ENCODE measurements at places on chromosomes 3 and 15. TPM values are rescaled to one million over a fixed set of nuclear protein-coding genes. Genes with fewer than 3 reads are reported as not detected.
A peak's percentile ranks its signal among the peaks of the same experiment; 100 is the strongest.

DNA sequence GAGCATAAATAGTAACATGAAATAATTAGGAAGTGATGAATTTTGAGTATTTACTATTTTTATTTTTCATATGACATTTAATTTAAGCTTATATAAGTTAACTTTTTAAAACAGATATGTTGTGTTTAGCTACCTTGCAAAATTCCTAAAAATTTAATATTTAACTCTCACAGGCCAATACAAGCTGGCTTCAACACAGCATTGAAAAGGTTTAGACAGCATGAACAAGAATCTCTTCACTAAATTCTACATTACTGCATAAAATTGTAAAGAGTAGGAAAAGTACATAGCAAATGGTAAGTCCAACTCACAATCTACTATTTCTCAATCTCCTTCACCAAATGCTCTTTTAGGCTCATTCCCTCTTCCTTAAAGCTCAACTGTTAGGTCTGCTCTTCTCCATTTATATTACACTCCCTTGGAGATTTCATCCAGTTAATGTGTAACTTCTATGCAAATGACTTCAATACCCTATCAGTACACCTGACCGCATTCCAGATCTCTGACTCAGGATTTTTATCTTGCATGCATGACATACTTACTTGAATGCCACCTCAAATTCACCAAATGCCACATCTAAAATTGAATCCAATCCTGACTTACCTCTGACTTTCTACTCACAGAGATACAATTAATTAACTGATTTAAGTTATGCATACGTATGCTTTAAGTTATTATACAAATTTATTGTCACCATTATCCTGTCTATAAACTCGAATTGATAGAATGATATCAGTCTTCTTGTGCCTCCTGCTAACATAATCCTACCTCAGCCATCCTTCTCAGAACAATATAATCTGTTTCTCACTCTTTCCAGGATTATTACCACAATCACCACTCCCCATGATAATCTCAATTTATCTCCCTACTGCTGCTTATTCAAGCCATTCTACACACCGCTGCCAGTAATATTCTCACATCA, 127.0 kb downstream of the STAG1 start:
- peaks cover 28% of the 10 kb centered on the region for H3K36me3 ChIP-seq
- H3K27ac ChIP-seq, result no peak overlapping the region
- no peak for DNase-seq
- H3K4me3 ChIP-seq, result no peak overlapping the region
- H3K27me3 ChIP-seq, result no peaks in the 10 kb centered on the region

- H3K36me3 ChIP-seq, result no peaks in the 10 kb centered on the region
- DNase-seq, result no peak
- H3K4me3 ChIP-seq, result no peak overlapping the region
Observed at GRCh38 chr3:160134454-160134853, 90.8 kb upstream of the C3orf80 start.

Gene NMB
- 3.5 TPM for total RNA-seq

DNA sequence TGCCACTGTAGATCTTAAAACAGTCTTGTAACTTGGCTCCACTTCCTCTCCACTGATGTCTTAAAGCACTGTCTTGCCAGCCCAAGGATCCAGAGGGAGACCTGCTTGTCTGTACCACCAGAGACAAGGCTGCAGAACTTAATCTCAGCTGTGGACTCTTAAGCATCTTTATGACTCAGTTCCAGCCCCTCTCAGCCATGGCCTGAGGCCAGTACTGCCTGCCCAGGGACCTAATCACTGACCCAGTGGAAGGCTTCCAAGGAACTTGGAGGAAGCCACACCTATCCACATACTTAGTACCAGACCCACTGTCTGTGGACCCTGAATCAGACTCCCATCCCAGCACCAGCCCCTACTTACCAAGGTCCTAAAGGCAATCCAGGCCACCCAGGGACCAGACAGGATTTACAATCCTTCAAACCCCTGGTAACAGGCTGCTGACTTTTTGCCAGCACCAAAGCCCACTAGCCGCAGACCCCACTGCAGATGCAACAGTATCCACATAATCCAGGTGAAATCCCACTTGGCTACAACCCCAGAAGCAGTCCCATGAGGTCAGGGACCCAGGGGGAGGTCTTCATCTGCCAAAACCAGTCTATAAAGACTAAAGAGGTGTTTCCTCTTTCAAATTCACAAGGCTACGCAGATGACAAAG, 41.9 kb upstream of the PRR20G start:
- no peak for DNase-seq
- H3K27ac ChIP-seq, result no peak overlapping the region
- H3K27me3 ChIP-seq, result no peaks in the 10 kb centered on the region
- H3K4me3 ChIP-seq, result no peak overlapping the region
- H3K36me3 ChIP-seq, result no peaks in the 10 kb centered on the region

Gene EFCC1
- total RNA-seq, result 0.21 TPM

Gene UBE2E2
- 11.8 TPM for total RNA-seq

DNA sequence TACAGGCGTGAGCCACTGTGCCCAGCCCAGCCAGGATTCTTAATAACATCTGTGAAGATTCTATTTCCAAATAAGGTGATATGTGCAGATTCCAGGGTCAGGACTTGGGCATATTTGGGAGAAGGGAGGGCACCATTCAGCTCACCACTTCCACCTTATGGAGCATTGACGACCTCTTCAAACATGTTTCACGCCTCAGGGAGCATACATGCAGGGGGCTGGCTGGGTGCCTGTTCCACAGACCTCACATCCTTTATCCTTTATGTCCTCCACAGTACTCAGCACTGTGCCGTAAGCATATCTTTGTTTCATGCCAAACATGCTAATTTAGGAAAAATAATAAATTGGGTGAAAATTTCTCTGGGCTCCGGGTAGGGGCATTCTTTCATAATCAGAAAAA, 229.0 kb downstream of the THSD4 start:
- no peaks in the 10 kb centered on the region for H3K36me3 ChIP-seq
- H3K27ac ChIP-seq, result no peak overlapping the region
- DNase-seq, result no peak
- peaks cover 5% of the 10 kb centered on the region for H3K27me3 ChIP-seq
- no peaks in the 10 kb centered on the region for H3K4me1 ChIP-seq
- no peak overlapping the region for H3K4me3 ChIP-seq

DNA sequence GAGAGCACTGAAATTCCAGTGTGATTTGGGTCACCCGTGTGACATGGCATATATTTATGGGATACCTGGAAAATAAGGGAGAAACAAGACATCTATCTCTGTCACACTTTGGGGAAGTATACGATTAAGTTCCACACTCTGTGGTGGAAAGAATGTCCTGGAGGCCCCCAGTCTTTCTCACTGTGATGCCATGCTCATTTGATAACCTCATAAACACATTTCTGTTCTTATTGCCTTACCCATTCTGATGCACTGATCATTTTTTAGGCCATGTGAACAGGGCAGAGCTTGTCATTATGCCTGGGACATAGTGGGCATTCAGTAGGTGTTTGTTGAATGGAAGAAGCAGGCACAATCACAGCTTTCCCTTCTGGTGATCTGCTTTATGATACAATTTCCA, 349.4 kb upstream of the TPRG1 start:
- H3K4me3 ChIP-seq, result no peak overlapping the region
- DNase-seq, result no peak
- H3K27ac ChIP-seq, result no peak overlapping the region
- no peaks in the 10 kb centered on the region for H3K36me3 ChIP-seq
- no peaks in the 10 kb centered on the region for H3K4me1 ChIP-seq

- no peak overlapping the region for H3K27ac ChIP-seq
- no peak for DNase-seq
- H3K4me3 ChIP-seq, result no peak overlapping the region
- H3K27me3 ChIP-seq, result no peaks in the 10 kb centered on the region
- no peaks in the 10 kb centered on the region for H3K4me1 ChIP-seq
Observed at GRCh38 chr3:33665294-33665693, 52.8 kb downstream of the CLASP2 start.

GRCh38 chr3:187769771-187770170, 24.5 kb upstream of the BCL6 start:
- H3K4me1 ChIP-seq, result peaks cover 54% of the 10 kb centered on the region
- H3K36me3 ChIP-seq, result peaks cover 12% of the 10 kb centered on the region
- H3K4me3 ChIP-seq, result peak overlapping the region; percentile 12
- peak overlapping the region; percentile 30 for H3K27ac ChIP-seq
- DNase-seq, result no peak
- H3K27me3 ChIP-seq, result peaks cover 1% of the 10 kb centered on the region

DNA sequence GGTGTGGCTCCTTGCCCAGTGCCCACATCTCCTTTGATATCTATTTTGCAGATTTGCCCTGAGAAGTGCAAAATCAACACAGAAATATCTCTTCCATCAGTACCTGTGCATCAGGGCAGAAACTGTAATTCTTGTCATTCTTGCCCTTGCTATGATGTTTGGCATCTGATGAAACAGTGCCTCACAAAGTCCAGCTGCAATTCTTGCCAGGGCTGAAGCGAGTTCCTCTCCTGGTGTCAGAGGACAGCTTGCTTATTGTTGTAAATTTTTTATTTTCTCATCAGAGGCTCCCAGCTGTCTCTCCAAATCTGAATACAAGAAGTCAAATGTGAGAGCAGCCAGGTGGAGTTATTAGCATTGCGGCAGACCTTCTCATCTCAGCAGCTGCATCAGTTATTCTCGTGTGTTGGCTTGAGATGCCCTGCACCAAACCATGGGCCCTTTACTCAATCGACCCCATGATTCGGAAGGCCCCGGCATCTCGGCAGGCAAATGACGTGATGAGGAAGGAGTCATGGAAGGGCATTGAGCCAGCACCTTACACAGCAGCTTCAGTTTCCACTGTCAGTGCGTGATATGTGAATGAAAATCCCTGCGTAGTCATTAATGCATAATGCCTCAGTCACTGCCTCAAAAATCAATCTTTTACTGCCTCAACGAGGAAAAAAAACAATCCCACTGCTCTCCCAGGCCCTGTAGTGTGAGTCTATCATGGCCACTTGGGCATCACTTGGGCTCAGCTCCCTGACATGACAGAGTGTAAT, 93.4 kb downstream of the CCNL1 start:
- no peak overlapping the region for H3K27ac ChIP-seq
- no peak for DNase-seq
- peaks cover 30% of the 10 kb centered on the region for H3K4me1 ChIP-seq
- H3K36me3 ChIP-seq, result peaks cover 3% of the 10 kb centered on the region
- H3K27me3 ChIP-seq, result peaks cover 2% of the 10 kb centered on the region
- H3K4me3 ChIP-seq, result no peak overlapping the region

Gene TIPARP
- total RNA-seq, result 20.8 TPM

DNA sequence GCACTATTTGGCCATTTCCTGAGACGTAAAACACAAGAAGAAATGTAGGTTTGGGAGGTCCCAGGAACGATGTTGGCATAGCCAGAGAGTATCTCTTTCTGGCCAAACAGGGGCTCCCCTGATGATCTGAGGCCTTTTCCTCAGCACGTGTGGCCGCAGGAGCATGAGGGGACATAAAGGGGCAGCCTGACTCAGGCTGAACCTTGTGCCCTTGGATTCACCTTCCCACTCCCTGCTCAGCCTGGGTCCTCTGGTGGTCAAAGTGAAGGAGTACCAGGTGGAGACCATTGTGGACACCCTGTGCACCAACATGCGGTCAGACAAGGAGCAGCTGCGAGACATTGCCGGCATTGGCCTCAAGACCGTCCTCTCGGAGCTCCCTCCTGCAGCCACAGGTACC, 10.6 kb downstream of the CAND2 start:
- no peak overlapping the region for H3K27ac ChIP-seq
- H3K4me3 ChIP-seq, result no peak overlapping the region
- no peak for DNase-seq
- peaks cover 5% of the 10 kb centered on the region for H3K4me1 ChIP-seq
- H3K36me3 ChIP-seq, result no peaks in the 10 kb centered on the region
- H3K27me3 ChIP-seq, result peaks cover 6% of the 10 kb centered on the region

GRCh38 chr3:77321646-77322045, 281.7 kb downstream of the ROBO2 start:
- no peaks in the 10 kb centered on the region for H3K36me3 ChIP-seq
- DNase-seq, result no peak
- H3K27ac ChIP-seq, result no peak overlapping the region
- no peaks in the 10 kb centered on the region for H3K27me3 ChIP-seq

DNA sequence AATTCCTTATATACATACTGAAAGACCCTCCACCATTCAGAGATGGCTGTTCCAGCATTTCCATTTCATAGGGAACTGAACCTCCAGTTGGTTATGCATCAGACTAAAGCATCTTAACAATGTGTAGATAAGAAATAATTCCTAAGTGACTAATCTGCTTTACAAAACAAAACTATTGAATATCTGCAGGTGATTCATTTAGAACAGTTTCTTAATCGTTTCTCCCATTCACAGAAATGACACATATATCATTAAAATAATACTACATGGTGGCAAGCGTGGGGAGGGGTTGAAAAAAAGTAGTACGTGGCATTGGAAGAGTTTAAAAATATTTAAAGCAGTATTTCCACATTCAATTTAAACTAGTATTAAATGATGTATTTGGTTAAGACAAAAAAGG, 19.5 kb downstream of the COPS2 start:
- peaks cover 26% of the 10 kb centered on the region for H3K4me1 ChIP-seq
- DNase-seq, result no peak
- peak overlapping the region; percentile 3 for H3K27ac ChIP-seq
- peaks cover 35% of the 10 kb centered on the region for H3K36me3 ChIP-seq
- H3K4me3 ChIP-seq, result no peak overlapping the region
- H3K27me3 ChIP-seq, result no peaks in the 10 kb centered on the region

DNA sequence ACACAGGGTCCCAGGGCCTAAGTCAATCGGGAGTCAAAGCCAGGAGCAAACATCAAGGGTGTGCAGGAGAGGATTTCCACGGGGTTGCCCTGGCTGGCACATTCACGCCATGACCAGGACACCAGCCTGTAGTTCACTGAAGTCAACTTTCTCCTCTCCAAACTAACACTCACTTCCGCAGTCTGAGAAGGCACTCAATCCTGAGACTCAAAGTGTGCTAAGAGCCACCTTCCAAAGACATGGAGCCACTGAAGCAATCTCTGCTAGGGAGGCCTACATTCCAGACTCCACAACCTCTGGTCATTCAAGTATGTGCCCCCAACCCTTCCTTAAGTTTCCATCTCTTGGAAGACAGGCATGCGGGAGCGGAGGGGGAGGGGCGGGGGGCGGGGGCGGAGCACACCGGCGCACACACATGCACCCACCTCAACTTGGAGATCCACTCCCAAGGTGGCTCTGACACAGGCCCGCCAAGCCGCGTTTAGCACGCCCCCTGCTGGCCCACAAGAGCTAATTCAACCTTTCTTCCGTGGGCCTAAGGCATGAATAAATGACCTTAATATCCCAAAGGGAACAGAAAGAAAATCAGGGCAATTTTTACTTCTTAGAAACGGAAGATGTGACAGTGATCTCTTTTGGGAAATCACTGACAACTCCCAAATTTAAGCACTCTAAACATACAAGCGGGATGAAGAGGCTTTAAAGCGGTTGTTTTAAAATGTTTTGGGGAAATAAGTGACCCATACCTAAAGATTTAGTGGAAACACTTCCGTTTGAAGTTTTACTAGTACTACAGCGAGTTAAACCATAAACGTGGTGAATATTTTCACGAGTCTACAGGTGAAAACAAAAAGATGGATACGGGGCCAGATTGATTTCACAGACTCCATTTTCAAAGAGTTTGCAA, 162.5 kb upstream of the CHRNA7 start:
- H3K4me3 ChIP-seq, result peak overlapping the region; percentile 65
- peaks cover 34% of the 10 kb centered on the region for H3K27me3 ChIP-seq
- no peak overlapping the region for H3K27ac ChIP-seq
- H3K4me1 ChIP-seq, result peaks cover 15% of the 10 kb centered on the region
- no peaks in the 10 kb centered on the region for H3K36me3 ChIP-seq

- H3K36me3 ChIP-seq, result peaks cover 41% of the 10 kb centered on the region
- H3K27ac ChIP-seq, result peak overlapping the region; percentile 100
- H3K27me3 ChIP-seq, result no peaks in the 10 kb centered on the region
- H3K4me1 ChIP-seq, result peaks cover 78% of the 10 kb centered on the region
- H3K4me3 ChIP-seq, result peak overlapping the region; percentile 93
Observed at GRCh38 chr15:92906020-92906419, 5.9 kb downstream of the CHD2 start.

Gene SLC28A1
- total RNA-seq, result not detected
